ENCODE measurements at places on chromosomes 2 and 18.

GRCh38 chr2:46841621-46842020 lies 74.0 kb downstream of the MCFD2 start:
- DNase-seq, result no peak

DNA sequence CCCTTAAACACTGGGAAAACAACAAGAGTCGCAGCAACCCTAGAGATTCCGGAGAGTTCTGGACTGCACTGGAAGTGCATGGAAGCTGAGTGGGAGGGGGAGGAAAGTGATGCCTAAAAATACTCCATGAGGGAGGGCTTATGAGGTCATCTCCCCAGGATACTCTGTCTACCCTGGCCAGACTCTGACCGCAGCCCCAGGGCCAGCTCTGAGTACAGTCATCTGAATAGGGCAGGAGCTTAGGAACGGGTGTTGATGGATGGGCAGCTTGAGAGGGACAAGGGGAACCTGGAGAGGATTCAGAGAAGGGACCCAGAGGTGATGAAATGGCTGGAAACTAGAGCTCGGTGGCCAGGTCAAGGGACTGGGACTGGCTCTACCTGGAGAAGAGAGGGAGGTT lies 79.3 kb upstream of the IGFBP5 start:
- no peak for DNase-seq

DNA sequence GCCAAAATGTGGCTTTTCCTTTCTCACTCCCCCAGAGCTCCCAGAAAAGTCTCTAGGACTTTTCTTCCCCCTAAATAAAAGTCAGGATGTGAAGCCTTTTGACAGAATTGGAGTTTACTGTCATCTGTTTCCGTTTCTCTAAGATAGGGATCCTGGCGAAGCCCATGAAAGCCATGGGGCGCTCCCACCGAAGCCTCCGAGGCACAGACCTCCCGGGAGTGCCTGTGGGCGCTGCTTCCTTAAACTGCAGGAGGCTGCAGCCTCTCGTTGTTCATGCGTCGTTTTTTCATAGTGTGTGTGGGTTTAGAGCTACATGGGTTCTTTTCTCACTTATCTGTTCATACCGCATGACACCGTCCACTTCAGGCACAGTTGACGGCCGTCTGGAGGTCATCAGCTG lies 56.8 kb downstream of the ASAP2 start:
- DNase-seq, result no peak

- no peak for DNase-seq
These were observed 168.8 kb downstream of the ZNF385B start for GRCh38 chr2:179692610-179693009.

DNA sequence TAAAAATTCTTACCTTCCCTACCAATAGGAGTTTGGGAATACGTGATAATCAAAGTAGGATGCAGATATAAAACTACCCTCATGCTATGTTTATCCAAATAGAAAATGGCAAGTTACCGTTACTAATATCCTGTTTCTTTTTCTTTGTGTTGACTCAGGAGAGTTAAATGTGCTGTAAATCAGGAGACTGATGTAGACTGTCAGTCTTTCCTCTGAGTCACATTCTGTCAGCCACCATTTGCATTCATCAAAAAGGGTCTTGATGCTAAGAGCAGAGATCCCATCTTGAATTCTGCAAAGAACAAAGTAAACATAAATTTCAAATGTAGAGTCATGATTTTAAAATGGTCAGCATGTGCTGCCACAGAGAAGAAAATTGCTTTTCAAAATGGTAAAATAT lies 712.8 kb downstream of the SOCS6 start:
- no peak for DNase-seq

- DNase-seq, result no peak
These were observed 109.8 kb downstream of the UPP2 start for GRCh38 chr2:158211502-158211901.

- DNase-seq, result no peak
These were observed 23.7 kb downstream of the CUL3 start for GRCh38 chr2:224561234-224562005.

- DNase-seq, result no peak
These were observed 82.1 kb downstream of the TMEM163 start for GRCh38 chr2:134636714-134637113.

DNA sequence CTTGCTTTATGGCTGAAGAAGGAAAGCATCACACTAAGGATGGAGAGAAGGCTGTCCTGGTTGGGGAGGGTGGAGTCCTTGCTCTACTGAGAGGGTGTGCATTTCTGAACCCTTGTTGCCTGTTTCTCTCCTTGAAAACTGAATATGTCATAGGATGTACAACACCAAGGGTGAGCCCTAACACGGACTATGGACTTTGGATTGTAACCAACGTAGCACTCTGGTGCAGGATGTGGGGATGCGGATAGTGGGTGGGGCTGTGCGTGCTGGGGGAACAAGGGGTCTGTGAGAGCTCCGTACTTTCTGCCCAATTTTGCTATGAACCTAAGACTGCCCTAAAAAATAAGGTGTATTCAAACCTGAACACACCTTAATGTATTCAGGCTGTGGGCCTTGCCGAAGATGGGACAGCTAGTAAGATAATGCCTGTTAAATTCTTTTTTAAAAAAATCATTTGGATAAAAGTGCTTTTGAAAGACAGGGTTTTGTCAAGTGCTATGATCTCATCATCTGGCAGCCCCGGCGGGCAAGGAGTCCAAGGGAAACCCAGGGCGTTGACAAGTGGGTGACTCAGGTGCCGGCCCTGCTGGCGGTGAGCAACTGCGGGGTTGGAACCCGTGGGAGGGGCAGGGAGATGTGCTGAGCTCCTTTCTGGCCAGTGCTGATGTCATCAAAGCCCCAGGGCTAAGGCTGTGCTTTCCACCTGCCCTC lies 54.0 kb downstream of the GATA6 start:
- DNase-seq, result no peak

DNA sequence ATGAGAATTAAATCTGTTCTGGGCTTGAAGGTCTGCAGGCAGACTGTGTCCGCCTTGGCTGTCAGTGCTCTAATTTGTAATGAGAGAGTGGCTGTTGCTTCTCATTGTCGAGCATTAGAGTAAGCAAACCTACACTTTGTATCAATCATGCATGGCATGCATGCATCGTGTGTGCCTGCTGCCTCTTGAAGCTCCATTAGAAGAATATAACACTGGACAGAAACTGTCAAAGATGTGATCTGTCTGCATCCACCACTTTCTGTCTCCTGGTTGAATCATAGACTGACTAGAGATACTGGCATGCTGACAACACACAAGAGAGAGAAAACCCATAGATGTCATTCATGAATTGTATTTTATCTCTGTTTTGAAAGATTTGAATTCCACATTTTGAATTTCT lies 275.0 kb upstream of the NXPH2 start:
- DNase-seq, result no peak

DNA sequence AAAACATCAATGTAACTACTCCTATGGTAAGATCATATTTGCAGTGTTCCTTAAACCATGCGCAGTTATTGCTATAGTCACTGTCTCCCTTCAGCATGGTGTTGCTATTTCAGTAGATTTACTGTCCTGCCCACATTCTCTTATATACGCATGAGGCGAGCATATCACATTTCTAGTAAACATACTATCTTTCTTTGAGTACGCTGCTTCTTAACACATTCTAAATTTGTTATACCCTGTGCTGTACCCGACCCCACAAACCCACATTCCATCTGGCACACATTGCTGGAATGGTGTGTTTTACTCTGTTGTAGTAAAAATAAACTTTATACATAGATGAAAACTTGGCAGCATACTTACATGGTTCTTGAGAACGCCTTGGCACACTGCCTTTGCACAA lies 163.3 kb downstream of the QPCT start:
- DNase-seq, result no peak

GRCh38 chr2:172812158-172812744 lies 76.6 kb downstream of the RAPGEF4 start:
- no peak for DNase-seq

DNA sequence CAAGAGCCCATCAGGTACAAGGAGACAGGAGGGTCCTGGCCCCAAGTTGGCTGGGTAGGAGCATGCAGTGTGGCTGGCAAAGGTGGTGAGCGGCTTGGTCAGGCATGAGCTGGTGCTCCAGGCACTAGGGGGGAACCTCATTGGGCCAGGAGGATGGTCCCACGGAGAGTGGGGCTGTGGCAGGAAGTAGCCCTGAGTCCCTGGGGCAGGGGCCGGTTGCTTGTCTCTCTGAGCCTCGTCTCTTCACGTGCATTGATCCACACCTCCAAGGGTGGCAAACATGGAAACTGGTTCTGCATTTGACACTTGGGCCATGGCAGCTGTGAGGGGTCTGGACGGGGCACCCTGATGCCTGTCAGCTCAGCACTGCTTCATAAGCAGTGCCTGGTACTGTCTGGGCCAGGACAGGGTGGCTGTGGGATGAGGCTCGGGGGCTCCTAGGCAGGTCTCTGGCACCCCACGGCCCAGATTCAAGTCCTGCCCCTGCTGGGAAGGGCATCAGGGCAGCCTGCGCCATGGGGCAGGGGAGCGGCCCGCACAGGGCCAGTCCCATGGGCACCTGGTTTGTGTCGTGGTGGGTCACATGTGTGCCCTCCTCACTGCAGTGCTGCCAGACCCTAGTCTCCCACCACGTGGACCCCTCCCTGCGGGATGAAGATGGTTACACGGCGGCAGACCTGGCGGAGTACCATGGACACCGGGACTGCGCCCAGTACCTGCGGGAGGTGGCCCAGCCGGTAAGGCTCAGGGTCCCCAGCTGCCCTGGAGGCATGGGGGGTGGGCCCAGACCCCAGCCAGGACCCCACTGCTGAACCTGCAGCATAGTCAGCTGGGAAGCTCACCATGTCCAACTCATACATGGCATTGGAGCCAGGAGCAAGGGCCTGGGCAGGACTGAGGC lies 16.4 kb downstream of the ESPNL start:
- DNase-seq, result no peak

- no peak for DNase-seq
These were observed 216.4 kb downstream of the STK39 start for GRCh38 chr2:168030862-168031624.

GRCh38 chr2:88543541-88544057 lies 83.7 kb downstream of the EIF2AK3 start:
- no peak for DNase-seq

DNA sequence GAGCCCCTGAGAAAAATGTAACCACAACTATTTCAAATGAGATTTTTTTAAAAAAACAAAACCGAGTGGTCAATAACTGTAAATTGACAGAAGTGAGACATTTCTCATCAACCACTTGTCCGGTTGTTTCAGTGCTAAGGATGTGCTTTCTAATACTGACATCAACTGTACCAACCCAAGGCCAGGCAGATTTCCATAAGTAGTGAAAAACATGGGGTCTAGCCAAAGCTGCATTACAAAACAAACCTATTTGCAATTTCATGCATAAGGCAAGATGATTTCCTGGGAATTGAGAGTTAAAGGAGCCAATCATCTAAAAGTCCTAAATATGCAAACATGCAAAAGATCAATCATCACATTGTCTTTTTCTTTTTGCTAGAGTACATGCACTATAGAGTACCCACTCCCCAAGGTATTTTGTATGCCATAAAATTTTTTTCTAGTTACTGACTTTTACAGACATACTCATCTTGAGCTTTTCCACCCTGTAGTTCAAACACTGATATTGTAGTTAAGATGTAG lies 22.6 kb downstream of the HNRNPLL start:
- DNase-seq, result no peak

DNA sequence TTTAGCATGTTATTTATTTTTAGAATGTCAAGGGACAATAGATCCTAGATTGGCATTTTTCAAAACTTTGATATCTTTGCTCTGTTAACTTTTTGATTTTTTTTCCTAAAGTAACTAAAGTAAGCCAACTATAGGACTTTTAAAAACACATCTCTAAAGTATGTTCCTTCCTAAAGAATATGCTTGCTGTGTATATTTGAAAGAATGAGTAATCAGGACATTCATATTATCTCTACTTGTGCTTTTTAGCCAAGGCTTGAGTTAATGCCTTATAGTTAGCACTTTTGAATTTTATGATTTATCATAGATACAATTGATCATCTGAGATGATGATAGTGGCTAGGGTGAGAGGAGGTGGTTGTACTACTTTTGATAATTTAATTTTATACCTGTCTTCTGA lies 93.6 kb downstream of the BABAM2 start:
- no peak for DNase-seq

GRCh38 chr2:44364604-44365003 lies 2.9 kb downstream of the CAMKMT start:
- no peak for DNase-seq

DNA sequence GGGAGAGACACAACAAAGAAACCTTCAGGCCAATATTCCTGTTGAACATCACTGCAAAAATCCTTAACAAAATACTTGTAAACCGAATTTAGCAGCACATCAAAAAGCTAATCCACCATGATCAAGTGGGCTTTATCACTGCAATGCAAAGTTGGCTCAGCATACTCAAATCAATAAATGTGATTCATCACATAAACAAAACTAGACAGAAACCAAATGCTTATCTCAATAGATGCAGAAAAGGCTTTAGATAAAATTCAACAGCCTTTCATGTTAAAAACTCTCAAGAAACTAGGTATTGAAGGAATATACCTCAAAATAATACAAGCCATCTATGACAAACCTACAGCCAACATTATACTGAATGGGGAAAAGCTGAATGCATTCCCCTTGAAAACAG lies 20.6 kb downstream of the GTF2A1L start:
- DNase-seq, result no peak

DNA sequence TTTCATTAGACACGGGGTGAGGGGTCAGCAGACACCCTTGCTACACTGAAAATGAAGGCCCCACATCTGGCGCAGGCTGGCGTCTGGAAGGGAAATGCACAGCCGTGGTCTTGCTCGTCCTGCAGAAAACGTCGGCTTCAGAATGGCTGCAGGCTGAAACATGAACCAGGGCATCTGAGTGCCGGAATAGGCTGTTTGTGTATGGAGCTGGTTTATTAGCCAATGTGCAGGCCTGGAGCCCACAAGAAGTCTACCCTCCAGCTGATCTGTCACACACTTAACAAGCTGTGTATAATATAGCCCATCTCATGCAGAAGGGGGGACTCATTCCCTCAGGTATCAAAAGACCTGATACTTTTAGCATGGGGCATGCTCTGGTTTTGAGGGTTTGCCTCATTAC lies 153.4 kb upstream of the SOX11 start:
- DNase-seq, result no peak

GRCh38 chr18:7383002-7383980 lies 152.4 kb downstream of the LRRC30 start:
- no peak for DNase-seq

DNA sequence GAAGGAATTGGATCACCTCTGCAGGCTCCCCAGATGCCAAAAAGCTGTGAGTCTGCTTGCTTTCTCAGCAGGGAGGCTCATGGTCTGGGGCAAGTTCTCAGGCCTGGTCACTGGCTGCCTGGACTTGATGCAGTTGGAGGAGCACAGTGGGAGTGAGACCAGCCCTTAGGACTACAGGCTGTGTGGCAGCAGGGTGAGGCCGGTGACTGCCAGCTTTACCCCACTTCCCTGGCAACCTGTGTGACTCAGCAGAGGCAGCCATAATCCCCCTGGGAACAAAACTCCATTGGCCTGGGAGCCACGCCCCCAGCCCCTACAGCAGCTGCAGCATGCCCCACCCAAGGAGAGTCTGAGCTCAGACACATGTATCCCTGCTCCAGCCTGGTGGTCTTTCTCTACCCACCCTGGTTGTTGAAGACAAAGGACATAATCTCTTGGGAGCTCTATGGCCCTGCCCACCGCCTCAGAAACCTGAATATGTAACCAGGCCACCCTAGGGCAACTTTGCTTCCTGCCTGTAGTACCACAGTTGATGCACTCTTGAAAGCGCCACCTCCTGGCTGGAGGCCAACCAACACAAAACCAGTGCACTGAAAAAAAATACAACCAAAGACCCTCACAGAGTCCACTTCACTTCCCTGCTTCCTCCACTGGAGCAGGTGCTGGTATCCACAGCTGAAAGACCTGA lies 106.8 kb upstream of the SPATS2L start:
- DNase-seq, result no peak

GRCh38 chr2:51899643-51900042 lies 867.7 kb upstream of the NRXN1 start:
- no peak for DNase-seq

GRCh38 chr2:11574176-11575046 lies 40.6 kb downstream of the GREB1 start:
- no peak for DNase-seq

All from activated T-helper 1 cell treated with anti-CD3 and anti-CD28 coated beads, Interleukin-2, amount 50 U/mL, for 16 hours (primary cell).